Erythroblast (primary cell): ENCODE measurements at places on chromosomes 4 and X.

DNA sequence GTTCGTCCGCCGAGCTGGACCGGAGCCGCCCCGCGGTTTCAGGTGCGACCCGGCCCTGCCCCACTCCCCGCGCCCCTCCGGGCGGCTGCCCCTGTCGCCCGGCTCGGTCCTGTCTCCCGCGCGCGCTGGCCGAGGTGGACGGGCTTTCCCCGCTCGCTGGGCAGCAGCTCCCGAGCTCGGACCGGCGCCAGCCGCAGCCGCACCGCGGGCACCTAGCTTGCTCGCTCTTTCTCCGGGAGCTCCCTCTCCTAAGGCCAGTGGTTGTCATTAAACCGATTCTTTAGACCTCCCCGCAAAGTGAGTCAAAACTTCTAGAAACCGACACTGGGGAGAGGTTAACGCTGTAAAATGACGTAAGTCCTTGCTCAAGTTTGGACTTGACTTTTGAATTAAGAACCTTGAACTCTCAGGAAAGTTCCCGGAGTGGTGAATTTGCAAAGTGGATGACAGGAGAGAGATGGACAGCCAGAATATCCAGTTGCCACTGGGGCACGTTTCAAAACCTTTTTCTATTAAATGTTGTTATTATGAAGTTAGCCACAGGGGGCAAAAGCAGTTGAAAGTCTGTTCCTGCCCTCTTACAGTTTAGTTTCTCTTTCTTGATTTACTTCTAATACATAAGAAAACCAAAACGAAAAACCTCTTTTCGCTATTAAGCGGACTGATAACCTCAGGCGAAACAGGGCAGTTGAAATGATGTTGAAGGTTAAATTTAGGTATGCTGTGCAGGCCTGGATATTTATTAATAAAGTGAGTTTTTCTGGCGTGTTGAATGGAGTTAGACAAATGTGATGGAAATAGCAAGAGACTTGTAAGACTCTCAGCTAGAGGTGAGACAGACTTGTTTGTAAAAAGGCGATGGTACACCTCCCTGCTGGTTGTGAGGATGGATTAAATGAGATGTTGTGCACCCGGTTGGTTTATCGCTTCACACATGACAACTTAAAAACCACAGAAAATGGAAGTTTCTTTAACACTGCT, 847 bp downstream of the PI4K2B start:
- peak; percentile 88 for DNase-seq

- peak; percentile 86 for DNase-seq
These were observed 733 bp downstream of the CCNA2 start for GRCh38 chr4:121822796-121823504.

GRCh38 chr4:948101-948935, 16.1 kb downstream of the TMEM175 start:
- DNase-seq: no peak

DNA sequence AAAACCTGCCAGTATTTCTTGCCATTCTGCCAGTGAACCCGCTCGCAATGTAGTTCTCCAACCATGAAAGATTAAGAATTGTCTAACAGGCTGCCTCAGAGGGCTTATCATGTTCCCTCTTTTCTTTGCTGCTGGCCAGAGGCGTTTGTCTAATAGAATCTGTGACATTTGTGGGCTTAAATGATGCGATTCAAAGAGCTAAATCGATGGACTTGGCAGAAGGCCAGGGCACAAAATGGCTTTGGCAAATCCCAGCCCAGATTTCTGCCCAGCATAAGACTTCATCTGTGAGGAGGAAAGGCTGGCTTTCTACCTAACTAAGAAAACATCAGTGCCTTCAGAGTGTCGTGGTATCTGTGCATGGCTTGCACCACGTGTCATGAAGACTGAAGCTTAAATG, 79.9 kb downstream of the TRPC5OS start:
- no peak for DNase-seq

DNA sequence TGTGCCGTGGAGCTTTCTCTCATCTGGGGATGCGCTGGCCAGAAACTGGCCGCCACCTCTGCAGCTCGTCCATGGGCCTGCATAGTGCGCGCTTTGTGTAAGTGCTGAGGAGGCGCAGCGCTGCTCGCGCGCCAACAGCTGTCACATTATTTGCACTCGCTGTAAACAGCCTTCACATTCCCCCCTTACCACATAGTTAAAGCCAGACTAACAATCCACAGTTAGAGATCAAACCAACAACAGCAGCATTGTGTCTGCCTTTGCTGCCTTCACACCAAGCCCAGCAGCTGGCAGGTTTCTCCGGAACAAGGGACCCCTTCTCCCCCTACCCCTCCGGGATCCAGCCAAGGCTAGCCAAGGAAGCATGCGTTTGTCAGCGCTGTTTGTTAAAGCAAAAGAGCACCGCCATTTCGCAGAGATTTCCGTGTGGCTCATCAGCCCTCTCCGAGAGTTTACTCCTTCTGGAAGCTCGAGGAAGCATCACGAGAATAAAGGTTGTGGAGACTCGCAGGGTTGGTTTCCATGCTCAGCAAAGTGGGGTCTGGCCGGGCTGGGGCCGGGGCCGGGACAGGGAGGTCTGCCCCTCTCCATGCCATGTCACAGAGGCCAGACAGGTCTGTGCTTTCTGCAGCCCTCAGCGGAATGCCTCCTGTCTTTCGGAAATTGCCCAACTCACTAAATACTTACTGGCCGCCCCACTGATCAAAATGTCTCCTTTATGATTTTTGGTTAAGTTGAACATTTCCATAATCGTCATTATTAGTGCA, 11.0 kb downstream of the BCOR start:
- no peak for DNase-seq

DNA sequence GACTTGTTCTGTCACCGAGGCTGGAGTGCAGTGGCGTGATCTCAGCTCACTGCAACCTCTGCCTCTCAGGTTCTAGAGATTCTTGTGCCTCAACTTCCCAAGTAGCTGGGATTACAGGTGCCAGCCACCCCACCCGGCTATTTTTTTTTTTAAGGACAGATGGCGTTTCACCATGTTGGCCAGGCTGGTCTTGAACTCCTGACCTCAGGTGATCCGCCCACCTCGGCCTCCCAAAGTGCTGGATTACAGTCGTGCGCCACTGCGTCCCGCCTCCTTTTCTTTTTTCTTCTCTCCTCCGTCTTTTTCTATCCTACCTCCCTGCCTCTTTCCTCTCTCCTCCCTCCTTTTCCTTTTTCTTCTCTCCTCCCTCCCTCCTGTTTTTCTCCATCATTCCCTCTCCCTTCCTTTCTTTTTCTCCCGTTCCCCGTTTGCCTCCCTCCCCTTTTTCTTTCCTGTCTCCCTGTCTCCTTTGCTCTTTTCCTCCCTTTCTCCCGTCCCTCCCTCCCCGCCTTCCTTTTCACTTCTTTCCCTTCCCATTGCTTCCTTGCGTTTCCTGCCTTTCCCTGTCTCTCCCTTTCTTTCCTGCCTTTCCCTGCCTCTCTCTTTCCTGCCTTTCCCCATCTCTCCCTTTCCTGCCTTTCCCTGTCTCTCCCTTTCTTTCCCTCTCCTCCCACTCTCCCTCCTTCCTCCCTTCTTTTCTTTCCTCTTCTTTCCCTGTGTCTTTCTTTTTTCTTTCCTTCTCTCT, 2.1 kb upstream of the SLC25A6 start:
- no peak for DNase-seq

DNA sequence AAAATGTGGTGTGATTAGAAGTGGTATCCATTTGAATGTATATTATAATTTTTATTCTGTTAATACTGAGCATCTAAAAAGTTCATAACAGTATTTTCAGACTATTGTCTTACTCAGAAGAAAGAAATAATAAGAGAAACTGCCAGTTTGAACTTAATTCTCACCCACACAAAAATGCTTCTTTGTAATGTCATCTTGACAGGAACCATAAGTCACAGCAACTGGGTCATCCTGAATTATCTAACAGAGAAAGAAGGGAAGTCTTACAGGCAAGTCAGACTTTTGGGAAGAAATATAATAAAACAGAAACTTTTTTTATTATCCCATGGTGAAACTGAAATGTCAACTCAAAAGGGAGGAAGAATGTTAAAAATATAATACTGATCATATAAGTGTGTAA, 83.1 kb downstream of the NDST4 start:
- no peak for DNase-seq

DNA sequence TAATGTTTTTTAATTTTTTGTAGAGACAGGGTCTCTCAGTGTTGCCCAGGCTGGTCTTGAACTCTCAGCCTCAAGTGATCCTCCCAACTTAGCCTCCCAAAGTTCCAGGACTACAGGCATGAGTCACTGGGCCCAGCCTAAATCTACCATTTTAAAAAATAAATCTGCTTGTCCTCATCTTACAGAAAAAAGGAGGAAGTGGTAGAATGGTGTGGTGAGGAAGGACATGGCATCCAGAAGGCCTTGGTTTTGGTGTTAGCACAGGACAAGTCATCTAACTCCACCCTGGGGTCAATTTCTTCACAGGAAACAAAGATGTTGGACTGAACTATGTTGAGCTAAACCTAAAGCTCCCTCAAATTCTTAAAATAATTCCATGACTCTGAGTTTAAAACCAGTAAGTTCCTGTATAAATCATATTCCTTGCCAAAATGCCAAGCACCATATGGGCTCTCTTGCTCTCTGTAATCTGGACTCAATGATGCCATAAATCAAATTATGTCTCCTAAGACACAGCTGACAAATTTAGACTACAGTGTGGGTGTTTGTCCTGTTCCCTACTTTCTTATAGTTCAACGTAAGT, 253.9 kb upstream of the NOCT start:
- no peak for DNase-seq

- peak; percentile 52 for DNase-seq
These were observed 650.8 kb downstream of the PCDH7 start for GRCh38 chr4:31370866-31371465.

GRCh38 chrX:40875476-40875875, 140.1 kb upstream of the MED14 start:
- no peak for DNase-seq
